ENCODE measurements at places on chromosomes 6 and 20.

GRCh38 chr6:33837971-33838665 is 34.3 kb upstream of the MLN start:
- peak; percentile 45 for DNase-seq

- no peak for DNase-seq
Observed at GRCh38 chr6:166268431-166268830, 39.8 kb downstream of the PRR18 start.

DNA sequence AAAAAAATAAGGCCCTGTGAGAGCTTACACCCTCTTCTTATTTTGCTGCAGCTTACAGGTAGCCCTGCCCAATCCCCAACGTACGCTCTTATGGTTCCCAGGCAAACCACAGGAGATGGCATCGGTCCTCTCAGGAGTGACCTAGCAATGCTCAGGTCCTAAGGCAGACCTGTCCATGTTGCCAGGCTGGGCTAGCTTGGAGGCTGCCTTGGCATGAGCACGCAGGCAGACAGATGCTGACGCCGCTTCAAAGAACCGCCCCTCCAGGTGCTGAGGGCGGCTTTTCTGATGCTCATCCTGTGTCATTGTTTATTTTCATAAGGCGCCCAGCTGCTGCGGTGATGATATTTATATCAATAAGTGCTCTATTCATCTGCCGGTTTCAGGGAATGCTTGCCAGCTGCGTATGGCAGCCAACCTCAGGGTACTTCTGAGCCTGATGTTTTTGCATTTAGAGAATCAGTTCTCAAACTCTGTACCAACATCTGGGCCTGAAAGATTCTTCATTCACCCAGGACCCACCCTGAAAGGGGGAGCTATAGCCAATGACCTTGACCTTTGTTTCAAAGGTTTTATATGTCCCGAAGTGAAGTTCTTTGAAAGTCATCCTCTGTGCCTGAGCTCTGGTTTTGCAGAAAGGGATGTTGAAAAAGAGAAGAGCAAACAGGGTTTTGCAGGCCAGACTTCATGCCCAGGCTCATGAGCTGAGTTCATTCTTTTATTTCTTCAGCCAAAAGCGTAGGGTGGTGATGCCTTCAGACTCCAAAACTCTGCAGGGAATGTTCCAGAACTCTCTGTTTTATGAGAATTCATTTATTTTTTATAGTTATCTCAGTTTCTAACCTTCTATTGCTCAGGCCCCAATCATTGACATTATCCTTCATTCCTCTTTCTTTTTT is 475.6 kb upstream of the CHD6 start:
- no peak for DNase-seq

GRCh38 chr6:144340541-144341371 is 55.6 kb downstream of the UTRN start:
- DNase-seq: peak; percentile 48

- peak; percentile 55 for DNase-seq
Observed at GRCh38 chr6:2855061-2855519, 13.4 kb upstream of the SERPINB1 start.

DNA sequence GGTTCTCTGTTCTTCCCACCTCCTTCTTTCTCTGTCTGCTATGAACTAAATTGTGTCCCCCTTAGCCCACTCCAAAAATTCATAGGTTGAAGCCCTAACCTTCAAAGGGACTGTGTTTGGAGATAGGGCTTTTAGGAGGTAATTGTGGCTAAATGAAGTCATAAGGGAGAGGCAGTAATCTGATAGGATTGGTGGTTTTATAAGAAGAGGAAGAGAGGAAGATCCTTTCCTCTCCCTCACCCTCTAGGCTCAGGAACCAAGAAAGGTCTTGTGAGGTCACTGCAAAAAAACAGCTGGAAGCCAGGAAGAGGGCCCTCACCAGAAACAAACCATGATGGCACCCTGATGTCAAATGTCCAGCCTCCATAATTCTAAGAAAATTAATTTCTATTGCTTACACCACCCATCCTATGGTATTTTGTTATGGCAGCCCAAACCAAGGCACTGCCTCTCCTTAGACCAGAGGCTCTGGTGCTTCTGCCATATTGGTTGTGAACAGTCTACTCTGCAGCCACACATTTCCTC is 135.1 kb upstream of the COL21A1 start:
- no peak for DNase-seq

DNA sequence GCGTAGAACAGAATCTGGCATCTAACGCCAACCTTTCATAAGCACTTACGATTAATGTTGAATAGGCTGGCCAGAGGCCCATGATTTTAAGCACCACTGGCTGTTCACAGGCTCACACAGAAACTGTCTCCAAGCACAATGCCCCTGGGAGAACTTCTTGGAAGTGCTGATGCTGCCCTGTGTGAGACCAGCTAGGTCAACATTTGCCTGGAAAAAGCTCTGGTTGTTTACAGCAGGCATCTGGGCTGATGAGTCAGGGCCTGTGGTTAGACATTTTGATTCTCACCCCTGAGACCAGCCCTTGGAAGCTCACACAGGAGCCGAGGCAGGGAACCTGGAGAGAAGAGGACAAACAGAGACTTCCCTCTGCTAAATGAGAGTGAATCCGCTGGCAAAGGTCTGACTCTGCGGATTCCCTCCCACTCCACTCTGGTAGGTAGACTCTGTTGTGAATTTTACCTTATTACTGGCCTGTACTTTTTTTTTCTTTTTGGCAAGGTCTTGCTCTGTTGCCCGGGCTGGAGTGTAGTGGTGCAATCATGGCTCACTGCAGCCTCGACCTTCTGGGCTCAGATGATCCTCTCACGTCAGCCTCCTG is 6.8 kb upstream of the SULF2 start:
- DNase-seq: peak; percentile 100

DNA sequence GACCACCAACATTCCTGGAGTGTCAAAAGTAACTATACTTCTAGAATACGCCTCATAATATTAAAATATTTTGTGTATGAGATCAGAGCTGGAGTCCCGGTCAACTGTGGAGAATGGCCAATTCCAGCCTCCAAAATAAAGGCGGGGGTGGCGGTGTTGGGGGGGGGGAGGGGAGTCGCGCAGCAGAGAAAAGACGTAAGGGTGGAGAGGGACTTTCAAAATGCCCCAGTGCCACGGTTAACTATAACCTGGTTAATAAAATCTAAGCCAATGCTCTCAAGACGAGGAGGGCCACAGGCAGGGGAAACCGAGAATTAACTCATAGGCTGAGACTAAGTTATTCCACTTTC is 1.3 kb downstream of the NUP153 start:
- peak; percentile 67 for DNase-seq

GRCh38 chr6:16823718-16824352 is 62.6 kb upstream of the ATXN1 start:
- DNase-seq: no peak

DNA sequence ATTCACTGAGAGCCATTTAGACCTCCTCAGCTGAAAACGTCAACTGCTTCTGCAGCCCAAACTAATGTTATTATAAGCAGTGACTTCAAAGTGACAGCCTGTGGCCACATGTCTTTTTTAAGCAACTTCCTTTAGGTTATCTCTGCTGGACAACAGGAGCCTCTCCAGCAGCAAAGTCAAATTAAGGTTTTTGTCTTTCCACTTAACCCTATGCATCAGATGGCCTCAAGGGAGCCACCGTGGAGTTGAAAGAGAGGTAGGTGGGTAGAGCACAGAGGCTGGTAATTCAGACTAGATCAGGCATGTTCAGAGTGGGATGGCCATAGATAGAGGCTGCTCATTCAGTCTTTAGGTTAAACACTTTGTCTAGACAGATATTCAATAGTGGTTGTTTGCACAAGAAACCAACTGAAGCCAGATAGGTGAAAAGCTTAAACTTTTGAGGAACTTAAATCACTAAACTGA is 300.6 kb upstream of the ECI2 start:
- DNase-seq: no peak

DNA sequence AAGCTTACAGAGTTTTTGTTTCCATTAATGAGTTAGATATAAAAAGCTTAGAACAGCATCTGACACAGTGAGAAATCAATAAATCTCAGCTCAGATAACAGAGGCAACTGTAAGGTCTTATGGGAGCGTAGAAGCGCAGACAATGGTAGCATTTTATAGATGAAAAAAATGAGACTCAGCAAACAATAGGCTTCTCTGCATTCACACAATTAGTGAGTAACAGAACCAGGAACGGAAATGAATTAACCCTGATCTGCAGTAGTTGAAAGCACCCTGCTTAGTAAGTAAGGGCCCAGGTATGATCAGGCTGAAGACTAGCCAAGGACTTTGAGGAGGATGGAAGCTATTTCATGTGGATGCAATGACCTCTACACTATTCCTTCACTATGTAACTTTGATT is 147.2 kb upstream of the EYA4 start:
- no peak for DNase-seq

GRCh38 chr20:17782768-17783167 is 83.0 kb downstream of the BANF2 start:
- no peak for DNase-seq

GRCh38 chr6:118810420-118811027 is 83.4 kb upstream of the ASF1A start:
- no peak for DNase-seq

DNA sequence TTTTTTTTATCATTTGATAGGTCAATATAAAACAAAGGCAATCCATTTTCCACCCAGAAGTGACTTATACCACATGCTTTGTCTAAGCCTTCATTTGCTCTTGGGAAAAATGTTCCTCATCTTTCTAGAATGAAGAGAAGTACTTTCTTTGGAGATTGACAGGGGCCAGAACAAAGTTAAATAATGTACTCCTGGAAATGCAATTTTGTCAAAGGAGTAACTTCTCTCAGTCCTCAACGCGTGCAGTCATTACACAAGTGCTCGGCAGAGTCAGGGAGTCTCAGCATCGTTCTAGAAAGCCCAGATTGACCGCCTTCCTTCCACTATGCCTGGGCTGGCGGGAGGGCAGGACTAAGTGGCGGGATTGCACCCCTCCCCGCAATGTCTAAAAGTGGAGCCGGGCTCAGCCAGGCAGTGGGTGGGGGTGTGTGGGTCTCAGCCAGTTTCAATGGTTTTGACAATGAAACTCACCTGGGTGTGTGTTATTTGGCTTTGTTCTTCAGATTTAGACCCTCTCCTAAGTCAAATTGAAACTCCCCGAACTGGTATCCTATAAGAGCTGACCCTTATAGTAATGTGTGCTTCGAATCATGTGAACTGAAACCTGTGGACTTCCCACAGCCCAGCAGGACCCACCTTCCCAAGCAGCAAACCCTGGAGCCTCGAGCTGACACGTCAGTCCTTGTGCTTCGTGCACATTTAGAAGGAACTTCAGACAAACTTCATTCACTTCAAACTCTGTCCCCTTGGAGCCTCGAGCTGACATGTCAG is 63.2 kb upstream of the DUSP22 start:
- no peak for DNase-seq

DNA sequence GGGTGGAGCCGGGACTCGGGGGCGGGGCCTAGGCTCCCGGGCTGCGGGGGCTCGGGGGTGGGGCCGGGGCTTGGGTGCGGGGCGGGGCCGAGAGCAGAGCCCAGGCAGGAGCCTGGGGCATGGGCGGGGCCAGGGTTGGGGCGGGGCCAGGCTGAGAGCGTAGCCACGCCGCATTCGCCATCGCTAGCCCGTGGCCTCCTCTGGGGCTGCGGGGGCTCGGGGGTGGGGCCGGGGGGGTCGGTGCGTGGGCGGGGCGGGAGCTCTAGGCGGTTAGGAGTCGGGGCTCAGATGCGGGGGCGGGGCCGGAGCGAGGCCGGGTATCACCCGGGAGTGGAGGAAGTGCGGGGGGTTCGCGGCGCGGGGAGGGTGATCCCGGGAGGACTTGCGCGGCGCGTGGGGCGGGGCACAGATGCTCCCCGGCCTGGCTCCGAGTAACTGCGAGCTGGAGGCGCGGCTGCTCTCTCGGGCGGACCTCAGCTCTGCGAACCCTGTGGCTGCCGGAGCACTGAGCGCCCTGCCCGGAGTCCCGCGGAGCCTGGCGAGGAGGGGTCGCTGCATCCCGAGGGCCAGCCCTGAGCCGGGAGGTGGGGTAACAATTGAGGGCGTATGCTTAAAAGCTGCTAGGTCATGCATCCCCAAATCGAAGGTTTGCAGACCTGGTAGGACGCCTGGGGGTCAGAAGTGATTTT is 434 bp upstream of the ECI2 start:
- peak; percentile 96 for DNase-seq

GRCh38 chr6:166782520-166782919 is 155.5 kb upstream of the RPS6KA2 start:
- DNase-seq: no peak

- DNase-seq: no peak
Observed at GRCh38 chr20:46401478-46401860, 4.9 kb downstream of the ELMO2 start.

DNA sequence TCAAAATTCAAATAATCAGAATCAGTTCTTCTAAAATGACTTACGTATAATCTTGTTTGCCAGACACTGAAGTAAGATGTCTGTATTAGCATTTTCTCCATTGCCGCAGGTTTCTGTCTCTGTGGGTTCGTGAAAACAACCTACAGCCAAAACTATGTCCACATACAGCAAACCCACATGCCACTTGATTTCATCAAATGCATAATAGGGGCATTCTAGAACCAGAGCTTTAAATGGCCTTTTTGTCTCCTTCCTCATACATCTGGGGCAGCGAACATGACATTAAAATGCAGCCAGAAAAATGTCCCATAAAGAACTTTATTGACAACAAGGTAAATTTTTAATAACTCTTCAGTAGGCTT is 90.2 kb upstream of the QKI start:
- DNase-seq: no peak

GRCh38 chr6:97147421-97147820 is 135.6 kb downstream of the MMS22L start:
- no peak for DNase-seq

- no peak for DNase-seq
Observed at GRCh38 chr20:12700701-12701100, 308.1 kb upstream of the SPTLC3 start.

GRCh38 chr6:11536795-11537194 is 754 bp upstream of the TMEM170B start:
- DNase-seq: no peak

GRCh38 chr6:111761783-111762312 is 111.4 kb downstream of the FYN start:
- DNase-seq: no peak

DNA sequence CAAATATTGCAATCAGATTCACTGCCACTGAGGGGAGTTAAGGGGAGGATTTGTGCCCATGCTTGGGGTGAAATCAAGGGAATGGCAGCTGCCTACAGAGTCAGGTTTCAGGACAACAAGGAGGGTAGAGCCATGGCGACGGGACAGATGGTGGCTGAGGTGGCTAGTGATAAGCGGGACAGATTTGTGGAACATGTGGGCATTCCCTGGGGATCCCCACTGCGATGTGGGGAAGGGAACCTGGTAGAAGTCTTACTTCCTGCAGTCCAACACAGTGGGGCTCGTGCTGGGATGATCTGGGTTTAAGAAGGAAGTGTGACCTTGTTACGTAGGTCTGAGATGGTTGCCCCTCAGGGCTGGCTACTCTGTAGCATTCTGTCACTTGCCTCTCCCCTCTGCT is 292.0 kb upstream of the JARID2 start:
- no peak for DNase-seq

GRCh38 chr20:7379621-7380220 is 560.5 kb downstream of the HAO1 start:
- no peak for DNase-seq

DNA sequence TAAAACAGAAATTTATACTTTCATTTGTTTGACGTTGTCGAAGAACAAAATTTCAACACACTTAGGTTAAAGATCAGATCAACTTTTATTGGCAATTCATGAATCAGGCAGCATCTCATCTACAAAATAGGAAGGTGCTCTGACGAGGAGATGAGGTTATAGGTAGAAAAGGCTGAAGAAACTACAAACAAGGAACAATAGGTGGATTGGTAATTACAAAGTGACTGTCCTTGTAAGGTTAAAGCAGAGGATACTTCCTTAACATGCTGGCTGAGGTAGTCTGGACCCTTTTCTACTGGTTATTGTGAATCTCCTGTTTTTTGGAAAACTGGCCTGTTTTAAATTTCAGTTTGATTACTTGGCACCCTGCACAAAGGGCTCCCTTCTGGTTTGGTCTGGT is 32.5 kb upstream of the TRIM27 start:
- no peak for DNase-seq
